Activated B cell treated with CpG ODN at 0.5 μM for 24 hours (primary cell): ENCODE measurements at places on chromosomes 2 and 18. TPM values are rescaled to one million over a fixed set of nuclear protein-coding genes. Genes with fewer than 3 reads are reported as not detected.

The CTAGE1 gene
- not detected in 2 replicates for total RNA-seq

The GPBAR1 gene
- total RNA-seq: 0.67 and 0.81 TPM in 2 replicates

The TSN gene
- total RNA-seq: 60.8 and 61.3 TPM in 2 replicates

The SFTPB gene
- total RNA-seq: 0.05 TPM in 1 of 2 replicates, not detected in the other

The TNFAIP6 gene
- total RNA-seq: 0.29 TPM in 1 of 2 replicates, not detected in the other

The FN1 gene
- 0.15 TPM in 1 of 2 replicates, not detected in the other for total RNA-seq

The GREB1 gene
- 0.42 and 0.69 TPM in 2 replicates for total RNA-seq

The MC5R gene
- not detected in 2 replicates for total RNA-seq

The KYNU gene
- total RNA-seq: 43.8 and 48.0 TPM in 2 replicates

The NCKAP5 gene
- not detected in 2 replicates for total RNA-seq

The TUBA4B gene
- total RNA-seq: 0.20 TPM in 1 of 2 replicates, not detected in the other

The MATN3 gene
- total RNA-seq: not detected in 2 replicates

The CPS1 gene
- 0.20 and 0.75 TPM in 2 replicates for total RNA-seq

The DSEL gene
- 0.07 and 0.10 TPM in 2 replicates for total RNA-seq

The BBS5 gene
- 2.3 and 2.8 TPM in 2 replicates for total RNA-seq

The KCTD1 gene
- 3.7 and 4.9 TPM in 2 replicates for total RNA-seq

The C2orf74 gene
- 6.0 and 7.6 TPM in 2 replicates for total RNA-seq

The IL1RL2 gene
- not detected in 2 replicates for total RNA-seq

The RTP5 gene
- total RNA-seq: 0.12 TPM in 1 of 2 replicates, not detected in the other

The GAREM1 gene
- not detected in 2 replicates for total RNA-seq

The ABCA12 gene
- not detected in 2 replicates for total RNA-seq

The PROC gene
- total RNA-seq: not detected in 2 replicates

The TMEM182 gene
- total RNA-seq: 3.1 and 3.9 TPM in 2 replicates
